ENCODE measurements at places on chromosomes 11 and 22.

GRCh38 chr11:114280696-114281095, 15.5 kb upstream of the NNMT start:
- peak; percentile 92 for DNase-seq

DNA sequence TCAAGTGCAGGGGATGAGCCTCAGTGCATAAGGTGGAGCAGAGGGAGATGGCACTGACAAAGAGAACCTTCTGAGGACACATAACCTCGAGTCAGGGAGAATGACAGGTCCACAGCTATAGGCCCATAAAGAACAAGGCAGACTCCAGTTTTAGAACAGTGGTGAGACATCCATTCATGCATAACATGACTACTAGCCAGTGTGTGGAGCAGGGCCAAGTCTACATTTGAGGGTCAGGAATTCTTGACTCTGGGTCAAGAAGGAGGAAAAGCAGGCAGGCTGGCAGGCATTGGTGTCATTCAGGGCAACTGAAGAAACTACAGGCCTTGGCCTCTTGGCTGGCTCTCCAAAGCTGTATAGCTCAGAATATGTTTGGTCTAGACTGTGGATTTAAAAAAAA, 54.9 kb downstream of the MTNR1B start:
- DNase-seq: no peak

- DNase-seq: peak; percentile 71
Measured at GRCh38 chr22:41532908-41533825, 11.1 kb downstream of the POLR3H start.

GRCh38 chr11:114440121-114440860, 1.0 kb downstream of the REXO2 start:
- peak; percentile 36 for DNase-seq

DNA sequence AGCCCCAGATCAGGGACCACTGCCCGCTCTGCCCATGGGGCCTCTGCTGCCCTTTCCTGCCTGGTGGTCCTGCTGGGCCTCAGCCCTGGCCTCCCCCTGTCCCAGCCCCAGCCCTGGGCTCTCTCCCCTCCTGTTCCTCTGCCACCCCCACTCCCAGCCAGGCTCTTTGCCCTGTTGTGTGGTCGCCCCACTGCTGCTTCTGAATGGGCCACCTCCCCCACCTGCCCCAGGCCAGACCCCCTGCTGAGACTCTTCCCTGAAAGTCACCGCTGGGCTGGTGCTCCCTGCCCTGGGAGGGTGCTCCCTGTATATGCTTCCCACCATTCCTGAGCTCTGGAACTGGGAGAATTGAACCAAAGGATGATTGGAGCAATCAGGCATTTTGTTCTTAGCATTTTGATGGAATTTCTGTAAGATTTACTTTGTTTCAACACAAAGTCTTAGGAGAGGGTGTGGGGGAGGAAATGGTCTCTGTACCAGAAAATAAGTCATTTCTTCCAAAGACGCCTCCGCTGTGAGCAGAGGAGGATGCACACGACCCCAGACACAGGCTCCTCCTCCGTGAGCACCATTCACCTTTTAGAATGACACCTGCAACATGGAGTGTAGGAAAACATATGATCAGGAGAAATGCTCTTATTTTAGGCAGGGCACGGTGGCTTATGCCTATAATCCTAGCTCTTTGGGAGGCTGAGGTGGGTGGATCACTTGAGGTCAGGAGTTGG, 5.2 kb downstream of the APOBEC3B start:
- DNase-seq: no peak

- DNase-seq: no peak
Measured at GRCh38 chr22:25282346-25282670, 62.9 kb downstream of the CRYBB2 start.

- DNase-seq: peak; percentile 49
Measured at GRCh38 chr22:50526834-50527801, 1.7 kb upstream of the SCO2 start.

GRCh38 chr22:50735739-50736030, 2.3 kb upstream of the ACR start:
- no peak for DNase-seq

DNA sequence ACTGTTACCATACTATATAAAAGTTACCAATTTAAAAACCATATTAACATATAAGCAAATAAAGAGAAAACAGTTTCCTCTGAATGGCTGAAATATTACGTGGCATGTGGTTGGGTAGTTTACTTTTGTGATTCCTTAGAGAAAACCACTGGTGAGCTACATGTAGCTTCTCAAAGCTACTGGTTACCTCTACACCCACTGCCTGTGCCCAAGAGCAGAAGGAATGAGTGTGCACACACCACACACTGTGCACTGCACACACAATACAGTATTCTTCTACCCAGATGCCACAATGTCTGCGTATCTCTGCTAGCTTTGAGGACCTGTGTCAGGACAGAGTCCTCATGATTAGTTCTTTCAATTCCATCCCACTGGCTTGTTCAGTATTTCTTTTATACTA, 25.5 kb upstream of the YPEL1 start:
- DNase-seq: no peak

DNA sequence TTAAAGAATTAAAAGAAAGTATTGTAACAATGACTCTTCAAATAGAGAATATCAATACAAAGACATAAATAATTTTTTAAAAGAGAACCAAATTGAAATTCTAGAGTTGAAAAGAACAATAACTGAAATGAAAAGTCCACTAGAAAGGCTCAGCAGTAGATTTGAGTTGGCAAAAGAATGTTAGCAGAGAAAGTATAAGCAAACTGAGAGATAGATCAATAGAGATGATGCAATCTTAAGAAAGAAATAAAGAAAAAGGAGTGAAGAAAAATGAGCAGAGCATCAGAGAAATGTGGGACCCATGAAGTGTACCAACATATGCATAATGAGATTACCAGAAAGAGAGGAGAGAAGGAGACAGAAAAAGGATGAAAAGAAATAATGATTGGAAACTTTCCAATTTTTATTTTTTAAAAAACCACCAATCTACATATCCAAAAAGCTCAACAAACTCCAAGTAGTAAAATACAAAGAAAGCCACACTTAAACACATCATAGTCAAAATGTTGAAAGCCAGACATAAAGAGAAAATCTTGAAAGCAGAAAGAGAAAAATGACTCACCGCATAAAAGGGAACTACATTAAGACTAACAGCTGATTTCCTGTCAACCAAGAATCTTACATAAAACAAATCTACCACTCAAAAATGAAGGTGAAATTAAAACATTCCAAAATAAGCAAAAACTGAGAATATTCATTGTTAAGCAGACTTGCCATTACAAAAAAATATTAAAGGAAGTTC, 20.9 kb downstream of the NCF4 start:
- peak; percentile 8 for DNase-seq

GRCh38 chr11:83855237-83855636, 569.1 kb upstream of the CCDC90B start:
- DNase-seq: no peak

- no peak for DNase-seq
Measured at GRCh38 chr11:128294001-128294670, 293.2 kb downstream of the ETS1 start.

- DNase-seq: peak; percentile 35
Measured at GRCh38 chr11:134119094-134119493, 50.2 kb downstream of the JAM3 start.

DNA sequence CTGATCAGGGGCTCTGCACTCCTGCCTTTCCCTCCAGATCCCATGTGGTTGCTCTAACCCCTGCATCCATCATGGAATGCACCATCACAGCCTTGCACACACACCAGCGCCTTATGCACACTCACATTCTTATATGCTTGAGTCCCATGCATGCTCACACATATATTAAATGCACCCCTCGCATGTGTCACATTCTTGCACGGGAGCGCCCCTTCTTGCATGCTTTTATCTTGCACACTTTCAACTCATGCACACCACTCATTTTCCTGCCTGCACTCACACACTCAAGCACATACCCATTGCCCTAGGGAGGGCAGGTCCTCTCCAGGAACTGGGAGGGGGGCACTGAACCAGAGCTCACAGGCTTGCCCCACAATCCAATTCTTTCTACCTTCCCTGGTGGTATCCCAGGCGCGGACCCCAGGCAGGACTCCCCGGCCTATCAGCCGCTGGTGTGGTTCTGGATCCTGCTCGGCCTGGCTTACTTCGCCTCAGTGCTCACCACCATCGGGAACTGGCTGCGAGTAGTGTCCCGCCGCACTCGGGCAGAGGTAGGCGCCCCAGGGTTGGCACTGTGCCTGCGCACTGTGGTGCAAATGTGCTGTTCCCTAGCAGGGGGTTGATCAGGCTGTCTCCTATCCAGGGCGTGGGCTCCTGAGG, 2.3 kb upstream of the CATSPERZ start:
- DNase-seq: no peak

GRCh38 chr22:29772170-29772641, 5.0 kb downstream of the UQCR10 start:
- DNase-seq: peak; percentile 76

DNA sequence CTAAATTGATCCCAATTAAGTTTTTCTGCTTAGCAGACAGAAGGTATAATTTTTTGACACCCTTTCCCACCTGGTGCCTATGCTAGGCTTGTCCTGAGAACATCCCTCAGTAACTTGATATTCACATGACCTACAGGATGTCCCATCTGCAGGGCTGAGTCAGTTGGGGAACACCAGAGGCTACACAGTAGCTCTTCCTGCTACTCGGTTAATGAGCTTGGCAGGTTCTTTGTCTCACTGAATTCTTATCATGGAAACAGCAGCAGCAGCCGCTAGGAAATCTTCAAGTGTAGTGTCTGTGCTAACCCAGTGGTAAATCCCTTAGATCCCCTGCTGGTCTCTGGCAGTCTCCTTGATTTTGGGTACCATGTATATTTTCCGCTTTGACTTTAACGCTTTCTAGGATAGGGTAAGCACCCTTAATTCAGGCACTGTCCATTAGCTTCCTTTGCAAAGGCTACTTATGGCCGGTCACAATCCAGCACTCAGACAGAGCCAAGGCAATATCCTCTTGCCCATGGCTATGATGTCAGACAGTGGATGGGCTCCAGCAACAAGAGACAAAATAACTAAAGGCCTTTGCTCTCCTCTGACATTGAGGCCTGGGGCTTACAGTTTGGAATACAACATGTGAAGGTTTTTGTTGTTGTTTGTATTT, 8.5 kb downstream of the MRPL16 start:
- peak; percentile 60 for DNase-seq

- DNase-seq: no peak
Measured at GRCh38 chr11:574632-575312, 1.5 kb upstream of the PHRF1 start.

DNA sequence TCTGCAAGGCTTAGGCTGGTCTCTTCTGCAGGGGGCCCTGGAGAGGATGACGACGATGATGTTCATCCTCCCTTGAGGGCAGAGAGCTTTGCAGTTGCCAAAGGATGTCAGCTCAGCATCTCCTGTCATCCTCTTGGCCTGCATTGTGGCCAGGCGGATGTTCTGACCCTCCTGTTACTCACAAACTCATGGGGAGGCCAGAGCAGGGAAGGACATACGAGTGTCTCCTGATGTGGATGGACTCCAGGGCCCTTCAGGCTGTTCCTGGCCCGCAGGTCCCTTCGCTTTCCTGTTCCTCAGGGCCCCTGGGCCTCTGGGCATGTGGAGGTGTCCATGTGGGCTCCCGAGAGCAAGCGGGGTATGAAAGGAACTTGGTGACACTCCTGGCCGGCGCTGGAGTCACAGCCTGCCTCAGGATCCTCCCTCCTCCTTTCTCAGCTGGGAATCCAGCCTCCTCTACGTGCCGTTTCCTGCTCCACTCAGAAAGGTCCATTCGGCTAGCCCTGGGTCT, 8.5 kb downstream of the ADORA2A start:
- DNase-seq: peak; percentile 39

- DNase-seq: peak; percentile 21
Measured at GRCh38 chr11:93239966-93240365, 42.2 kb upstream of the SLC36A4 start.

GRCh38 chr22:44574057-44574639, 76.1 kb upstream of the RTL6 start:
- peak; percentile 76 for DNase-seq

GRCh38 chr11:71338801-71339395, 86.5 kb upstream of the SHANK2 start:
- DNase-seq: no peak
